Amniotic epithelial cell (primary cell): ENCODE measurements at places on chromosomes 3 and 15.

DNA sequence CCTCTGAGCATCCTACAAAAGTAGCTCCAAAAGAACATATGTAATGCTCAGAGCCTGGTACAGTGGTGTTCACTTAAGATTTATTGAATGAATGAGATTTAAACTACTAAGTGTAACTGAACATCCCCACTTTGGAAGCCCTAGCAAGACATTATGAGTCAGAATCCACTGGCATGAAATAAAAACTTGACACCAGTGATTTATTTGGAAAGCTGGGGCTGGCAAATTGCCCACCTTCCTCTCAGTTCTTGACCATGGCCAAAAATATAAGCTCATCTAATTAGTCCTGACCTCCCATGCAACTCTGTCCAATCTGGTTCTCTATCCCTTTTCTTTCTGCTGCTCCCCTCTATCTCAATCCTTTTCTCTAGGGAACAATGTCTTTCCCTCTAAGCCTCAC lies 418.0 kb downstream of the PLCL2 start:
- DNase-seq: peak; percentile 55

DNA sequence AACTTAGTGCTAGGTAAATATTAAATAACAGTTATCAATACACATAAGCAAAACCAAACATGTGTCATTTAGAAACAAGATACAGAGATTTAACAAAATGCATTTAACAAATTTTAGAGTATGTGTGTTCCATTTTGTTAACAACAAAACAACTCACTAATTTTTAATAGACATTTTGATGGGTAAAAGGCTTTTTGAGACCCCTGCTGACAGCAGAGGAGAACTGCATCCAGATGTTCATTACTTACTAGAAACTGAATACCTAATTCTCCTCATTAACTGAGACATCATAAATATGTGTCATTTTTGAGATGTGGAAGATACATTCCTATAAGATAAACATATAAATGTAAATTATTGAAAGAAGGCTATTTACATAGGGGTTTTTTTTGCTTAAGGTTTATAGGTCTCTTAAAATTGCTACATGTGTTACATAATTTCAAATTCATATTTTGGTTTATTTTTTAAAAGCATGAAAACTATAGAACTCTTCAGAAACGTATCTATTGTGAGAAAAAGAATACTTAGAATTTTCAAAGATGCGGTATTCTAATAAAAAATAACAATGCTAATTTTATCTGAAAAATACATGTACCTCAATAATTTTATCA lies 1009.8 kb downstream of the TUSC7 start:
- peak; percentile 12 for DNase-seq

DNA sequence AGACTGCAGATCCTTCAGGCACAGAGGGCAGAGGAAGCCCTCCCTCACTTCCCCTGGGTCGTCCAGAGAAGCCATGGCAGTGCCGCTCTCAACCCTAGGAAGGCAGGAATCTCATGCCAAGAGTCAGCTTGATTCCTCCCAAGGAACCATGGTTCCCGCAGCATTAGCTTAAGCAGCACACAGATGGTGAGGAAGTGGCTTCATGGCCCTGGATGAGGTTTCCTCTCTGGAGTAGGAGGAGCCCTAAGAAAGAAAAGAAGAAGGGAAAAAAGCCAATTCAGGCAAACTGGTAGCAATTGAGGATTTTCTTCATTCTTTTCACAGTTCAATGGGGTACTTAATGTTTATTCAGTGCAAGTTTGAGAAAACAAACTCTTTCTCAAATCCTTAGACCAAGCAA lies 2.9 kb downstream of the RBSN start:
- DNase-seq: no peak

- peak; percentile 45 for DNase-seq
Observed at GRCh38 chr15:67745073-67746006, 80.0 kb upstream of the SKOR1 start.

GRCh38 chr3:50299929-50300680 lies 900 bp upstream of the HYAL3 start:
- DNase-seq: peak; percentile 64

DNA sequence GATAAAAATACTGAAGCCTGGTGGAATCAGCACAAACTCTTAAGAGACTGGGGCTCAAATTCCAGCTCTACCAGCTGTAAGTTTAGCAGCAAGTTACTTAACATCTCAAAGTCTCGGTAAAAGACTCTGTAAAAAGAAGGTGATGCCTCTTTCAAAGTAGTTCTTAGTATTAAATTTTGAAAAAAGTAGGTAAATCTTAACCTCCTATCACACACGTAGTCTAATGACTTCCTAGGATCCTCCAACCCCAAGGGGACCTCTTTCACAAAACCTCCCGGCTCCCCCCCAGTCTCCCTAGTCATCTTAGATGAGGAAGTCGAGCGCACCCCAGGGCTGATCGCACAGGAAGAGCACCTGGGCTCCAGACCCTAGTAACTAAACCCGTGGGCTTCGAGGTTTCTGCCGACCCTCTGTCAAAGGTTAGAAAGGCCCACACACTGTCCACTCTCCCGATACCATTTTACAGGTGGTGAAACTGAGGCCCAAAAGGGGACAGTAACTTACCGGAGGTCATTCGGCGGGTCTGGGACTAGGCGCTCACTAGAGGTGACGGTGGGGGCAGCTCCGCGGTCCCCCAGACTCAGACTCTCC lies 427 bp downstream of the MBD4 start:
- no peak for DNase-seq

- DNase-seq: no peak
Observed at GRCh38 chr3:10770547-10770946, 45.5 kb upstream of the SLC6A11 start.

DNA sequence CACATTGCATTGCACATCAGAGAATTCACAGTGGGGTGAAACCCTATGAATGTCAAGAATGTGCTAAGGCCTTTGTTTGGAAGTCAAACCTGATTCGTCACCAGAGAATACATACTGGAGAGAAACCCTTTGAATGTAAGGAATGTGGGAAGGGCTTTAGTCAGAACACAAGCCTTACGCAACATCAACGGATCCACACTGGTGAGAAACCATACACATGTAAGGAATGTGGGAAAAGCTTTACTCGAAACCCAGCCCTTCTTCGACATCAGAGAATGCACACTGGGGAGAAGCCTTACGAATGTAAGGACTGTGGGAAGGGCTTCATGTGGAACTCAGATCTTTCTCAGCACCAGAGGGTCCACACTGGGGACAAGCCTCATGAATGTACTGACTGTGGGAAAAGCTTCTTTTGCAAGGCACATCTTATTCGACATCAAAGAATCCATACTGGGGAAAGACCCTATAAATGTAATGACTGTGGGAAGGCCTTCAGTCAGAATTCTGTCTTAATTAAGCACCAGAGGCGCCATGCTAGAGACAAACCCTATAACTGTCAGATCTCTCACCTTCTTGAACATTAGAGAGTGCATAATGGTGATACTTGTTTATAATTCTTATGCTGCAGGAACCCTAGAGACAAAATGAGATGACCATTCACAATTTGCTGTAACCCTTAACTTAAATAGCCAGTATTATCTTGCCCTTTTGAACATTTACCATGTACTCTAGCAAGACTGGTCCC lies 9.0 kb downstream of the ZNF662 start:
- DNase-seq: peak; percentile 17

DNA sequence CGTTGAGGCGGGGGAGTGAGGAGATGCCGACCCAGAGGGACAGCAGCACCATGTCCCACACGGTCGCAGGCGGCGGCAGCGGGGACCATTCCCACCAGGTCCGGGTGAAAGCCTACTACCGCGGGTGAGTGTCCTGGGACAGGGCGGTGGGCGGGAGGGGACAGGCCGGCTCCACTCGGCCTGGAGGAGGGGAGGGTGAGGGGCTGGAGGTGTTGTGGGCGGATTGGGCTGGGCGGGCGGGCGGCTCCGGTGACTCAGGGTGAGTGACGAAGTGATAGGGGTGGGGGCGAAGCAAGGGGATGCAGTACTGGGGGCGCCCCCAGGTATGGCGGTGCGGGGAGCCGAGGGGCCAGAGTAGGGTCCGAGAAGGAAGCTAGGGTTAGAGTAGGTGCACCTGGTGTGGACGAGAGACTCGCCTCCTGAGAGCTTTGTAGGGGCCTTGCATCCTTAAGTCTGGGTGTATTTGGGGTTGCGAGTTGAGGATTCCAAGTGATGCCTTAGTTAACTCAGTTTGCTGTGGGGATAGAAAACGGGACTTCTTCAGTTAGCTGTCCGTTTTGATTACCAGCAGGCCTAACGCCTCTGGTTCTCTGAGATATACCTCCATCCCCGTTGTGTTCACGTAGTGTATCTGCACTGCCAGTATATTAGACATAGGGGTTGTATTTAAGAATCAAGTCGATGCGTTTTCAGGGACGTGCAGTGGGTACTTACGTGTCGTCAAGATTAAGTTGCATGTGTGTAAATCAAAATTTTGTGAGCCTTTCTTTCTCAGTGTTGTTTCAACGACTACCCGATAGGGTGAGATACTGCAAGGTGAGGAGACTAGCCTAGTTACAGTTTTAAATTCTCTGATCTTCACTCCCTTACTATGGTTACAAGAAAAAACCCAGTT lies 670 bp downstream of the PRKCI start:
- peak; percentile 22 for DNase-seq

GRCh38 chr3:20222274-20222673 lies 36.3 kb upstream of the SGO1 start:
- DNase-seq: no peak

- peak; percentile 96 for DNase-seq
Observed at GRCh38 chr3:112640276-112640929, 540 bp downstream of the CCDC80 start.

DNA sequence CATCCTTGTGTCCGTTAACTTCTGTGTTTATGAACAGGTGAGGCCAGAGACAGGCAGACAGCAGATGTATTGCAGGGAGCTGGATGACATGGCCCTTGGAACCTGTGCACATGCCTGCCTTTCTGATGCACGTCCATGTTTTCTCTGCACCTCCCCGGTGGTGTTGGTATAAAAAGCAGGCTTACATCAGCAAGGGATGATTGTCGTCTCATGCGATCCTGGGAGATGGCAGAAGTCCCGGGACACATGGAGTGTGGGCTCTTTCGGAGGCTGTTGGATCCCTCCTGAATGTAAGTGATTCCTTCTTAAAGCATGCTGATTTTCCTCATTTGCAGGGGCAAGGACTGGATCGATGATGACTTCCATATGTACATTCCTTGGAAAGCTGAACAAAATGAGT lies 134.8 kb downstream of the SNRPN start:
- DNase-seq: no peak

DNA sequence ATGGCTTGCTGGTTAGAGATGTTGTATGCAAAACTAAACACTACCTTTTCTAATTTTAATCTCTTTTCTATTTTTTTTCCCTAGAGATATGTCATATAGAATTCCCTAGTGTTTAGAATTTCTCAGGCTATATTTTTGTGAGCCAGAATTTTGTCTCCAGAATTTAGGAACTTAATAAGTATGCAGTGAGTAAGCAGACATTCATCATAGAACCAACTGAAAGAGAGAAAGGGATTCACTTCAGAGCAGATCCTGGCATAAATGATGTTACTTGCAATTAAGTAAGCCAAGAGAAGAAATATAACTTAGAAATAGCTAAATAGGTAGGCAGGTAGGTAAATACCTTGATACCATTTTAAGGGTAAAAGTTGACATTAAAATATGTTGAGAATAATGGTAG lies 288.9 kb downstream of the ZNF385D start:
- no peak for DNase-seq

- DNase-seq: peak; percentile 53
Observed at GRCh38 chr3:67415511-67415910, 238.9 kb downstream of the SUCLG2 start.

- DNase-seq: peak; percentile 65
Observed at GRCh38 chr3:162367429-162368260, 871.0 kb downstream of the OTOL1 start.

- DNase-seq: peak; percentile 87
Observed at GRCh38 chr3:168040607-168041208, 55.0 kb downstream of the GOLIM4 start.

DNA sequence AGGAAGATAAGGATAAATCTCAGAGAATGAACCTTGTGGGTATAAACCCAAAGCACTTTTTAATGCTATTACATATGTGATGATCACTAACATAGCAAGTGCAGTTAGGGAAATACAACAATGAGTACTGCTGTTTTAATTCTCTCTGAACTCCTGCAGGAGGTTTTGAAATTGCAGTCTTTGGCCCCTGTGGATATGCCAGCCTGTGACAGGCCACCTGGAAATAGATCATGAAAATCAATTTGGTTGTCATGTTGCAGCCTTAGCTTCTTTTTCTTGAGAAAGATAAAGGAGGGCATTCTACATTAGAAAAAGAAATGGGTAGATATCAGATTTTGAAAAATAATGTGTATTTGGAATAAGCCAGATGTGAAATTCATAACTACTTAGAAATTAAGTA lies 103.6 kb downstream of the RSRC1 start:
- no peak for DNase-seq

DNA sequence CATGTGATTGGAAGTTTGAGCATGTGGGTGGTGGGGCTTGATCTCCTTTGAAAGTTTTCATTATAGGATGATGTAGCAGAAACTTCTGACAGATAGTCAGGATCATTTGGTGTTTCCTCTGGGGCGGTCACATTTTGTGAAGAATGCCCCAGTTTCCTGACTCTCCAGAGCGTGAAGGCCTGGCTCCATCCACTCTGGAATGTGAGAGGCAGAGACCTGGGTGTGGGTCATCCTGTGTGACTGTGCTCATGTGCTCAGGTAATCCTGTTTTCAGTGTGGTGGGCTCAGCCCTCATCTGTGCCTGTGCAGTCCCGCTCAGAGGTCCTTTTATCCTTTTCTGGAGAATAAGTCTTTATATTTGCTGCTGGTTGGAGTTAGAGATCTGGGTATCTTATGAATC lies 81.0 kb downstream of the RGMA start:
- DNase-seq: no peak
